CD8-positive, alpha-beta memory T cell (primary cell): ENCODE measurements at places on chromosomes 6 and 20.

DNA sequence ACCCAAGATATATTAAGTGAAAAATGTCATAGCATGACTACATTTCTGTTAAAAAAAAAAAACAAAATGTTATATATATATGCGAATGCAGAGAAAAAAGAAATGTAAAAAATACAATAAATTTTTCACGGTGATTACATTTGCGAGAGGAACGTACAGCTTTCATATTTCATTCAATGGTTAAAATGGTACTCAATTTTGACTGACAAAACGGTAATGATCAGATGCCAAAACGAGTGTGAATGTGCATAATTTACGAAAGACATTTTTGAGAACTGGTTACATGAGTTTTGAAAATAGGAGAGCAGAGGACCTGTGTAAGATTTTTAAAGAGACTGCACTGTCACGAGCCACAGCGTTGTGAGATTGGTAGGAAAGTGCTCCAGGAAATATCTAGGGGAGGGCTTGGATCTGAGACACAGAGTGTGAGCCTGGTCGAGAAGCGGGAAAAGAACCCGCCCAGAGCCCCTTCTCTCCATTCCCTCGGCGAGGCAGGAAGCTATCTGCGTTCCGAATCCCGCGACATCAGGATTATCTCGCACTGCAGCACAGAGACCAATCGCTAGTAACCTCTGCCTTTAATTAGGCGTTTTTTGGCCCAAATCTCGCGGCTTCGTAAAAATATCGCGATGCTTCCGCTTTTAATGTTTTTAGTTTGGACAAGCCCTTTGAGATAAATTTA is 28.5 kb downstream of the TRIM27 start:
- DNase-seq: peak; percentile 91

GRCh38 chr6:141445928-141446628 is 686.6 kb upstream of the GJE1 start:
- DNase-seq: no peak

DNA sequence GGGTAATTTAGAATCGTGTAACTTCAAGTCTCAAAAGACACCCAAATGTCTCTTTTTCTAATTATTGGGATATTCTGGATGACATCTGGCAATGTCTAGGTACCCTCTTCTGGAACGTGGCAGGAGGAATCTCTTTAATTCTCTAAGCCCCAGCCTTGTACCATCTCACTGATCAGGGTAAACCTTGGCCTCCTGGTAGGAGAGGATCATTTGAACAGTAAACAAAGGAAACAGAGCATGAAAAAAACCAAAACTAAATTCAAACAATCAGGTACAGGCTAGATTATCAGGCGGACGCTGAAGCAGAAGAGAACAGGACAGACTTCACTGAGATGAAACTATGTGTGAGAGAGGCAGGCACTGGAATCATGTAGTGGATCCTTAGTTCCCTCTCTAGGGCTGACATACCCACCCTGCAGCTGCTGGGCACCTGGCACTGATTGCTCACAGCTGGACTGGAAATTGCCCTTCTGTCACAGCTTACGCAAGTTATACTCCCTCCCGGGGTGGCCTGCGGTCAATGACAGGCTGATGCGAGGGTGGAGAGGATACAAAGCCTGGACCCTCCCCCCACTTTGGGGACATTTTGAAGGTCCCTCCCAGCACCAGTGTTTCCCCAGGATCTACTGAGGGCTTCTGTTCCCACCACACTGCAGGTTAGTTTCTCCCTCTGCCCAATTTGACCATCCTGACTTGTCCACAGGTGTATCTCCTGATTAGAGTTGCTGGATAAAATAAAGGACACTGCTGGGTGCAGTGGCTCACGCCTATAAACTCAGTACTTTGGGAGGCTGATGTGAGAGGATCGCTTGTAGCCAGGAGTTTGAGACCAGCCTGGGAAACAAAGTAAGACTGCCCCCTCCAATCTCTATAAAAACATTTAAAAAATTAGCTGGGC is 20.6 kb upstream of the ZBTB24 start:
- DNase-seq: no peak

DNA sequence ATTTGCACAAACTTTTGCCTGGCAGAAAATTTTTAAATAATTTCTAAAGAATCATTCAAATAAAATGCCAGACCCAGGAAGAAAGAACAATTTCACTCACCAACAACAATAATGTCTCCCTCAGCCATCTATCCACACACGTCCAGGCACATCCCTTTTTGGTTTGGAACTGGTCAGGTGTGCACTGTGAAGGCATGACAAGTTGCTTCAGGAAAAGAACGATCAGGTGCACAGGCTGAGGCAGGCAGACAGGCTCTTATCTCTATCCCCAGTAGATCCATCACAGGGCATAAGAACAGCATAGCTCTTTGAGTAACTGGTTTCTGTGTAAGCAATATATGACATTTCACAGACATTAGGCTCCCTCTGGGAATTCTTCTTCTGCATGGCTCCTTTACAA is 18.1 kb upstream of the NXT1 start:
- no peak for DNase-seq

DNA sequence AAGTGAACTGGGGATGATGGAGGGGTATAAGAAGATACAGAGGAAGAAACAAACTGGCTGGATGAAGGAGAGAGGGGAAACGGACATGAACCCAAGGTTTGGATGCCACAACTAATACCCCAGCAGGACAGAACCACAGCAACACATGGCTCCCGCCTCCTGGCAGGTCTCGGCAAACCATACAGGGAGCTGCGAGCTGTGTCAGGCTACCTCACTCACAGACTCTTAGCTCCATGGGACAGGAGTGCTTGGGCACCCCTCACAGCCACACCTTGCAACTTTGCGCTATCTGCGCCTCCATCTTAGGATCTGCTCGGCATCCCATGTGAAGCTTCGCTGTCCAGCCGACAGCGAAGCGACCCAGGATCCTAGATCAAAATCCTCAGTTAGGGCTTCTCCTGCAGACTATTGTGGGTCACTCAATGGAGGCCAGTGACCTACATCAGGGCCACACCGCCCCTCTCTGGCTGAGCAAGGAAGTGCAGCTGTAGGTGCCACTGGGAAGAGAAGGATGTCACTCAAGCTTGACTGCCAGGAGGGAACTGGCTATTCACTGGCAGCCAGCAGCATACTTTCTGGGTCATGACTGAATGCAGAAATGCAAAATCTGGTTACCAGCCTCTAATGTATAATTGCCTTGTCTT is 174.4 kb upstream of the RIN2 start:
- DNase-seq: no peak

DNA sequence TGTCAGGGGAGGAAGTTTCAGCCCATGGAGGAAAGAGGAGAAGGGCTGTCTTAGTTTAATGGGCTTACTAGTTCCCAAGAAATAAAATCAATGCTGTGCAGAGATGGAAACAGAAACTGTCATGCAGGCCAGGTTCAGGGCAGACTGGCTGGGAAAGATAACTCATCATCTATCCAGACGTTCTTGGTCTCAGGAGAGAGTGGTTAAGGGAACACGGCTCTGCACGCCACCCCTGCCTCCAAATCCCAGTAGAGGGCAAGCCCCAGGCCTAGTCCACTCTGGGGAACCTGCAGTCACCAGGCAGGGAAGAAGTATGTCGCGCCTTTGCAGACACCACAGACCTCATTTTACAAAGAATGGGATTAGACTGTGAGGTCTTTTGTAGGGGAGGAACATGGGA is 12.5 kb downstream of the ALDH8A1 start:
- no peak for DNase-seq

- no peak for DNase-seq
Measured at GRCh38 chr6:33160728-33161344, 31.4 kb downstream of the COL11A2 start.

DNA sequence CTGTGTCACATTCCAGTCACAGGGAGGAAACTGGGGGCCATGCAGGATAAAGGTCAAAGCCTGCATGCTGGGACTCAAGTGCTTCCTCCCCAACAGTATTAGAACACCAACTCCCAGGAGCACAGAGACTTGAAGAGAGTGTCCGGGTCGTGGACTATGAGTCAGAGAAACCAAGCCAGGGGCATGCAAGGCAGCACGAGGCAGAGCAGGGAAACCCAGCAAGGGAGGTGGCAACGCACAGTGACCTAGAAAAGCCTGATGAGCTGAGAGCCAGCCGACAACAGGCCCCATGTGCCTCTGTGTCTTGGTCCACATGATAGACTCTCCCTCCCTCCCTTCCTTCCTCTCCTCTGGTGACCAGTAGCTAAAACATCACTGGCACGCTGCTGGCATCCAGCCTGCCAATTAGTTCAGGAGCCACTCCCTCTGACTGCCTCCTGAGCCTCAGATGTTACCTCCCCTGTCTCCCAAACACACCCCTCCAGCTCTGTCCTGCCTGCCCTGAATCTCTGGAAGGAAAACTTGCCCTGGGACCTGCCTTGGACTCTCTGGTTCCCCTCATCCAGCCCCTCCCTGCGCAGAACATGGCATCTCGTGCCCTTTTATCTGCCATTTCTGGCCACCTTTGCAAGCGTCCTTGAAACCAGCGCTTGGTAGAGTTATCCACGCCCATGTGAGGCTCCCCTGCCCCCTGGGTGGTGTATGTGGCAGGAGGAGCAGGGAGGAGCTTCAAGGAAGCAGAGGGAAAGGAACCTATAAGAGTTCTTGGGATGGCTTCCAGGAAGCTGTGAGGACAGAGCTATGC is 16.2 kb upstream of the RNF39 start:
- DNase-seq: no peak

DNA sequence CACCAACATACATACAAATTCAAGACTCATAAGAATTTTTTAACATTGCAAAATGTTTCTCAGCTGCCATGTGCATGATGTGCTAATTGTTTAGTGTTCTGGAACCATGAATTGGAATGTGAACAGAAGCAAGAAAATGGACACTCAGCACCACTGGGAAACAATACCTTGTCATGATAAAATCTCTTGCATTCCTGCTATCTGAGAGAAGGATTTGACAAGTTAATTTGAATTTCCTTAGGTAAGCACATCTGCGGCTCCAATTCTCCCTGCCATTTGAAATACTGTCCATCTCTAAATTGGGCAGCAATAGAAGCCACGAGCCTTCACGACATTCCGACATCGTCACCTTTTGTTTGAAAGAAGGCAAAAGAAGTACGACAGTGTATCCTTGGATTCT is 1104.6 kb upstream of the MAP3K7 start:
- DNase-seq: no peak

DNA sequence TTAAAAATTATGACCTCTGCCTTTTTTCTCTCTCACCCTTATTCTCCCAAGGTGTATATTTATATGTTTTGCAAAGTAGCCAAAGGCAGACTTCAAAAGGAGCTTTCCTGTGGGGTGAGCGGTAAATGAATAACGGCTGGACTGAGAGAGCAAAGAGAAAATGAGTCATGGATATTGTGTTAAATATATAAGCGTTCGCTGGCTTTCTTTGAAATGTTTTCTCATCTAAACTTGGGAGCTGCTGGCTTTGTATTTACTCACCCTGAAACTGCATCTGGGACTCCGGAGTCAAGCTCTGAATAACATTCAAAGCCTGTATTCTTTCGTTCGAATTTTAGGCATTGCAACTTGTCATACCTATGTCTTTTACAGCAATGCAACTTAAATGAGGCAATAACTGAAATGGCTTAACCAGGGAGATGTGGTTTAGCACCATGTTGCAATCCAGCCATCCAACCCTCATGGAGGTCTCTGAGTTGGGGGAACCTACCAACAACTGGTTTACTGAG is 32.0 kb downstream of the ATXN1 start:
- DNase-seq: no peak

DNA sequence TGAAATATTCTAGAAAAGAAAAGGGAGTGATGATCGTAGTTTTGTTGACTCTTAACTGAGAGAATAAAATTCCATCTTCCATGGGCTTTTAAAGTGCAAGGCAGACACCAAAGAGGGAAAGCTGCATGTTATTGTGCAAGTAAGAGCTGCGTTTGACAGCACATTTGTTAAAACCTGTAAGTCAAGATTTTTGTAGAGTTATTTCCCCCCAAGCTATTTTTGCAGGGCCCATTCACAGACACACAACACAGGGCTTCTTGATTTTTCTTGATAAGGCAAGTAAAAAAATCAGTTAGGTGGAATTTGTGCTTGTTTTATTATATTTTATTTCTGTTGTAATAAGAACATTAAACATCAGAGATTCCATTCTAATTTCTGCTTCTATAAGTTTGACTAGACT is 13.8 kb downstream of the CFAP206 start:
- no peak for DNase-seq

DNA sequence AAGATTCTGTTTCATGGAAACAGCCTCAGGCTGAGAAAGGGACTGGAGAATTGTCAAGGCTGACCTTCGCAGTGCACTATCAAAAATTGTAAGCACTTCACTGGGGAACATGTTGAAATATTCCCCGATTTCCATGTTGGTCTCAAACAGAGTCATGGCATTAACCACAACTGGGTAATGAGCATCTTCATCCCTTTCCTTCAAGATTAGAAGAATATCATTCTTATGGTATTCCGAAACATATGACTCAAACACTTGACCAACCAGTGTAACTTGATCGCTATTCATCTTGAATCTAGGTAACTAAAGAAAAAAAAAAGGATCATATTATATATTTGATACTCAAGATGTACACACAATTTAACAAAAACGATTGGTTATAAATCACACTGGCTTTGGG is 3.5 kb downstream of the MCM9 start:
- no peak for DNase-seq

DNA sequence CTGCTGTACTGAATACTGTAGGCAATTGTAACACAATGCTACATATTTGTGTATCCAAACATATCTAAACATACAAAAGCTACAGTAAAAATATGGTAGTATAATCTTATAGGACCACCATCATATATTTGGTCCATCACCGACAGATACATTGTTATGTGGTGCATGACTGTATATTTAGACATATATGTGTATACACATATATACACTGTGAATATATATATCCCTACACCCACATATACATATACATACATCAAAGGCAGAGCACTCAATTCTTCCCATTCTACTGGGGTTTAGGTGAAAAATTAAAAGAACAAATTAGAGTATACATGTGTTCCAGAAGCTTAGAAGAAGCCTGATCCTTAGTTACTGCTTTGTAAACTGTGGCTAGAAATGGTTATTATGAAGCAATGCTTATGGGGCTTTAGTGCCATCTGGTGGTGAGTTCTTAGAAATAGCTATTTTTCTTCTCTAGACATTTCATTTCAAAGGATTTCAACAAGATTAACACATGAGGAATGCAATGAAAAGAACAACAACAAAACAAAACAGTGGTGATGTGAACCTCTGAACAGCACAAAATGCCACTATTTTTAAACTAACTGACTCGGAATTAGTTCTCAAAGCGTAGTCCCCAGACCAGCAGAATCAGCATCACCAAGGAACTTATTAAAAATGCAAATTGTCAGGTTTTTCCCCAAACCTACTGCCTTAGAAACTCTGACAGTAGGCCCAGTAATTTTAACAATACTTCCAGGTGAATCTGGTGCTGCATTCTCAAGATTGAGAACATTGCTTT is 38.0 kb downstream of the PKHD1 start:
- no peak for DNase-seq
